Fibroblast of upper back skin (primary cell): ENCODE measurements at places on chromosomes 7 and 10.

- no peak for DNase-seq
These were observed 38.6 kb upstream of the WASL start for GRCh38 chr7:123787220-123788007.

DNA sequence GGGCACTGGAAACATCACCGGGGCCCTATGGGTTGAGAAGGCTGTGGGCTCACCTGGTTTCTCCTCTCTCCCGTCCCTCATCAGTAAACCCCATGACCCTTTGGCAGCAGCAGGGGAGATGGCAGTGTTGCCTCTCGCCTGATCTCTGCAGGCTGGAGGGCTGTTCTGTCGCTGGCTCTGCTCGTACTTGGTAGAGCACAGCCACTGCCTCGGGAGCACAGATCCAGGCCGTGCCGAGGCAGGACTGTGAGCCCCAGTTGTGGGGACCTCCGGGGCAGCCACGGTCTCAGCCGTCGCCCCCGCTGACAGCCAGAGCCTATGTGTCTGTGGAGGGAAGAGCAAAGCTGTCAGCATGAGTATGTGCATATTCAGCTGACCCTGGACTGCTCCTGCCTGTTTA, 94.9 kb downstream of the PTPRE start:
- no peak for DNase-seq

DNA sequence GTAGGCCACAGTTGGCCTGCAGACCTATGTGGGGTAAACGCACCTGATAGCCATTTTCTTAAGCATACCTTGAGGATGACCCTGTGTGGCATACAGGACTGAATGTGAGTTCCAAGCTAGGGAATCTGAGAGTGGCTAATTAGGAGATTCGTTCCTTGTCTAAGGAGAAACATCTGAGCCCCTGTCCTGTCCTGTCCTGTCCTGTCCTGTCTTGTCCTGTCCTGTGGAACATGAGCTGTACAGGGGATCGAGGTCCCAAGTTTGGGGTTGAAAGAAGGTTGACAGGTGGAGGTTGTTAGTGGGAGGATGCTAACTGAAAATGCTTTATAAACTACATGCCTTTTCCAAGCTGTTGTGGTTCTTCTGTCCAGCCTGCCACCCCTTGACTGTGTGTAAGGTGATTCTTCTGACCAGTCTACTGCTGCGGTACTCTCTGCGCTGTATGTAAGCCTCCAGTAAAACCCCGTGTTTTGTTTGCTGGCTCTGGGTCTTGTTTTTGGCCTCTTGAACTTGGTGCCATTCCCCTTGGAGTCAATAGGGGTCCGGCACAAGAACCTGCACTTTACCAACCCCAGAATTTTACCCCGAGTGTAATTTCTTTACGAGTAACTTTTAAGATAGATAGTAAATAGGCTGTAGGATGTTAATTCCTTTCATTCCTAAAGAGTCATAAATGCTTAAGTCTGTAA, 26.4 kb downstream of the ZNRF2 start:
- DNase-seq = no peak

DNA sequence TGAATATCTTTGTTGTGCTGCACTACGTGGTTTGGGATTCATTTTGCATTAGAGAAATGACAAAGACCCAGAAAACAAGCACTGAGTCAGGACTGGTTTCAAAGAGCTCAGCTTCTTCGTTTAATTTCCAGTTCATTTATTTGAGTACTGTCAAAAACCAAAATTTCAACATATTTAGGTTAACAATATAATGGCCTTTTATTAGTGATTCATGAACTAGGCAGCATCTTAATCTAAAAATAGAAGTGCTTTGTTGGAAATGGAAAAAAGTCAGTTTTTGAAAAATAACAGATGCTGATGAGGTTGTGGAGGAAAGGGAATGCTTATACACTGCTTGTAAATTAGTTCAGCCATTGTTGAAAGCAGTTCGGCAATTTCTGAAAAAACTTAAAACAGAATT, 856.4 kb downstream of the LRMDA start:
- peak; percentile 70 for DNase-seq

DNA sequence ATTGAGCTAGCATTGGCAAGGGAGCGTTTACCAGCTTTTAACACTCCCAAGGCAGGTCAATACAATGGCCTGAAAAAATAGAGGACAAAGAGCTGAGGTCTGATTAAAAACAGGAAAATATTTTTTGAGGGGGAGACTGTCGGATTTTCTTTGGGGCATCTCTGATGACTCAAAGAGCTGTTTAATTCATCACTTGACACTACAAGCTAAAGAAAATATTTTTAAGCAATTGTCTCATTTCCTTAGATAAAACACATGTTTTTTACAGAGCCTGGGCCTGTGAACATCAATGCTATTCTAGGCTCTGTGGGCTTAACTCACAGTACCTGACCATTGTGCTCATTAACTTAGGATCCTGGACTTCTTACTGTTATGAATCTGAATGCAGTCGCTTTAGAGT, 100.8 kb downstream of the NRP1 start:
- DNase-seq = peak; percentile 42

DNA sequence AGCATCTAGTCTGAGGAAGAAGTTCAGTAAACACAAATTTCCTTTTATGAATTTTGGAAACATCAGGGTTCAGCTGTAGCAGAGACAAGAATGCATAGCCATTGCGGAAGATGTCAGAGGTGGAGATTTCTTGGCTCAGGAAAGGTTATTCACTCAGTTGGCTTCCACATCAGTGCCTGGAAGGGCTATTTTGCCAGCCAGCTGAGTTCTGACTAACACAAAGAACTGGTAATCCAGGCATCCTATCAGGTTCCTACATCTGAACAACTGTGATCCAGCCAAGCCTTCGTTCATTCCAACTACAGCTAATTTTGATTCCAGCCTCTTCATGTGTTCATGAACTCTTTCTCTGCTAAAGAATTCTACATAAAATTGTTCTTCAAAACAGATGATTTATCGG, 965.6 kb downstream of the XPNPEP1 start:
- DNase-seq = no peak

DNA sequence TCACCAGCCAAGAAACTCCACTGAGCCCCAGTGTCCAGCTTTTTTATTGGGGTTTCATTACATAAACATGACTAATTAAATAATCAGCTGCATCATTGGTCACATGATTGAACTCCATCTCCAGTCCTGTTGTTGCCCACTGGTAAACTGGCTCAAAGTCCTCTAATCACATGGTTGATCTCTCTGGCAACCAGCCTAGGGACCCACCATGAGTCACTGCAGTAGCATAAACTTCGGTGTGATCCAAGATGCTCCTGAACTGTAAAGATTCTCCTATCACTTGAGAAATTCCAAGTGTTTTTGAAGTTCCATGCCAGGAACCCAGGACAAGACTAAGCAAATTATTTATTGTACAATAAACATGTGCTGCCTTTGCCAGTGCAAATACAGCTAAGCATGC, 130.4 kb upstream of the AUTS2 start:
- peak; percentile 8 for DNase-seq

GRCh38 chr10:62001898-62002297, 100.4 kb downstream of the ARID5B start:
- DNase-seq = no peak
